HuH-7.5 (cell line): ENCODE measurements at places on chromosomes 7 and 10.

DNA sequence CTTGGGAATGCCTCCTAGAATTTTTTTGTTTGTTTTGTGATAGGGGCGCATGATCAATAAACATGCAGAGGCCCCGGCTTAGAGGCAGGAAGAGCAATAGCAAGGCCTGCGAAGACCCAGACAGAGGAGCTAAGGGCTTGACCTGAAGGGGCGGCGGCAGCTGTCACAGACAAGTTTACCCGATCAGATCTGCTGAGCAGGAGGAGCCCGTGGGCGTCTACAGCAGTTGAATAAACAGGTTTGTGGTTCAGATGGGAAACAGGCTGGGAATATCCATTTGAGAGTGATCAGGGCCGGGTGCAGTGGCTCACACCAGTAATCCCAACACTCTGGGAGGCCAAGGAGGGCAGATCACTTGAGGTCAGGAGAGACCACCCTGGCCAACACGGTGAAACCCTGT lies 126.0 kb upstream of the CALN1 start:
- DNase-seq = no peak

- no peak for DNase-seq
Observed at GRCh38 chr10:131682271-131682962, 218.4 kb upstream of the PPP2R2D start.

DNA sequence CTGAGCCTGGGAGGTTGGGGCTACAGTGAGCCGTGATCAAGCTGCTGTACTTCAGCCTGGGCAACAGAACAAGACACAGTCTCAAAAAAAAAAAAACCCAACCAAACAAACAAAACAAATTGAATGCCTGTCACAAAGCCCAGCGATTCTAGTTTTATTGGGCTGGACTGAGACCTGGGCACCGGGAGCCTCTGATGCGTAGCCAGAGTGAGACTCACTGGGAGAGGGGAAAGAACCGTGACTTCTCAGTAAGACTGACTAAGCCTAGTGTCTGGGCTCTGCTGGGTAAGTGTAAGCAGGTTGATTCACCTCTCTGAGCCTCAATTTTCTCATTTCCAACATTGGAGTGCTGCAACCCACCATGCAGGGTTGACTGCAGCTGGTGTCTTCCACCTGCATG lies 10.1 kb upstream of the LEP start:
- DNase-seq = no peak

DNA sequence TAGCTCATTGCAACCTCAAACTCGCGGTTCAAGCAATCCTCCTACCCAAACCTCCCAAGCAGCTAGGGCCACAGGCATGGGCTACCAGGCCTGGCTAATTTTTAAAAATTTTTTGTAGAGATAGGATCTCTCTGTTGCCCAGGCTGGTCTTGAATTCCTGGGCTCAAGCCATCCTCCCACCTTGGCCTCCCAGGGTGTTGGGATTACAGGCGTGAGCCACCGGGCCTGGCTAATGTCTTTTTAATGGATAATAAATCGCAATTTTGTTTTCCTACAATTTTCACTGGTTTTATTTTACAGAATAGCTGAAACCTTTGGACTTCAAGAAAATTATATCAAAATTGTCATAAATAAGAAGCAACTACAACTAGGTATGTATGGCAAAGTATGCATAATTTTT lies 10.9 kb downstream of the NUB1 start:
- no peak for DNase-seq

- no peak for DNase-seq
Observed at GRCh38 chr7:73966062-73966940, 61.7 kb upstream of the ELN start.

GRCh38 chr10:123936426-123936825 lies 44.8 kb upstream of the CPXM2 start:
- DNase-seq = no peak
